ENCODE measurements at places on chromosomes 11 and 22. TPM values are rescaled to one million over a fixed set of nuclear protein-coding genes. Genes with fewer than 3 reads are reported as not detected.

The SNX32 gene
- polyA plus RNA-seq = 0.13 TPM

The SOX6 gene
- 1.9 TPM for polyA plus RNA-seq

The OR8G1 gene
- polyA plus RNA-seq = not detected

The SLC22A12 gene
- not detected for polyA plus RNA-seq

The TBX10 gene
- not detected for polyA plus RNA-seq

The VSTM5 gene
- 0.74 TPM for polyA plus RNA-seq

The OR5P2 gene
- polyA plus RNA-seq = 0.40 TPM

The SF1 gene
- 40.3 TPM for polyA plus RNA-seq

The TMPRSS4 gene
- not detected for polyA plus RNA-seq

The PPFIA1 gene
- polyA plus RNA-seq = 62.7 TPM

The CSRP3 gene
- not detected for polyA plus RNA-seq

The CD248 gene
- 83.0 TPM for polyA plus RNA-seq

The KLHL35 gene
- 1.7 TPM for polyA plus RNA-seq

The KRTAP5-9 gene
- polyA plus RNA-seq = 0.09 TPM

The GAB4 gene
- not detected for polyA plus RNA-seq

All from BJ (cell line).